ENCODE measurements at places on chromosomes 6 and 20. TPM values are rescaled to one million over a fixed set of nuclear protein-coding genes. Genes with fewer than 3 reads are reported as not detected.

The KIF25 gene
- total RNA-seq, result not detected

The CRISP2 gene
- not detected for total RNA-seq

GRCh38 chr6:165745492-165745891, 82.5 kb upstream of the PDE10A start:
- H3K4me1 ChIP-seq, result no peaks in the 10 kb centered on the region
- H3K27ac ChIP-seq, result no peak overlapping the region
- no peaks in the 10 kb centered on the region for H3K27me3 ChIP-seq
- no peak overlapping the region for H3K4me3 ChIP-seq
- no peak for DNase-seq

The HLA-DQB1 gene
- total RNA-seq, result 119 TPM
